IPS-NIHi11 (cell line): ENCODE measurements at places on chromosomes 11 and 22.

- DNase-seq: no peak
Measured at GRCh38 chr11:59473015-59473414, at the start of gene OR4D10. Gene OR4D10 (plus strand): TSS chr11:59473315. CDS start chr11:59477430, 4,115 bp downstream.

DNA sequence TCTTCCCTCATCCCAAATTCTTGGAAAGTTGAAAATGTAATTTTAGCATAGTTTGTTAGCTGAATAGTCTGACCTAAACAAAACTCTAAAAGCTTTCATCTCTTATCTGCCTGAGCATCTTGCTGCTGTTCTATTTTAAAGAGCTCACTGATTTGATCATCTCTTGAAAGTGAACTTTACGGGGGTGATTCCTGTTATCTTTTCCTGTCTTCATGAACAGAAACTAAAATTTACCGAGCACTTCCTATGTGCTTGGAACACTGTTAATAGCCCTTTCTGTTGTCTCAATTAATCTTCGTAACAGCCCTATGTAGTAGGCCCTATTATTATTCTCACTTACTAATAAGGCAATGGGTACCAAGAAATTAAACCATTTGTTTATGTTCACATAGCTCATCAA is 12.3 kb downstream of the AMOTL1 start:
- DNase-seq: no peak

- DNase-seq: peak; percentile 81
Measured at GRCh38 chr11:819943-820649, 1.4 kb downstream of the PNPLA2 start.

GRCh38 chr11:67665541-67666302 is 8.7 kb downstream of the ALDH3B2 start:
- DNase-seq: peak; percentile 67
